ENCODE measurements at places on chromosomes 6 and 20. TPM values are rescaled to one million over a fixed set of nuclear protein-coding genes. Genes with fewer than 3 reads are reported as not detected.

Gene PSORS1C1
- total RNA-seq, result 0.38 TPM

Gene GCLC
- total RNA-seq, result 14.1 TPM

Gene DNAH8
- total RNA-seq, result not detected

Gene PACRG
- 1.7 TPM for total RNA-seq

Gene SLC32A1
- not detected for total RNA-seq

Gene ATP6V1G2
- 0.67 TPM for total RNA-seq

Gene ASIP
- total RNA-seq, result not detected

Gene PTCRA
- not detected for total RNA-seq

Gene BTNL2
- total RNA-seq, result not detected

Gene PLN
- total RNA-seq, result not detected

Gene RCAN2
- 6.2 TPM for total RNA-seq

Gene CFB
- total RNA-seq, result 1.9 TPM

Gene ZNF391
- total RNA-seq, result 4.4 TPM

Gene GSTA3
- total RNA-seq, result not detected

Gene MYH7B
- total RNA-seq, result 0.04 TPM

Gene GDAP1L1
- total RNA-seq, result not detected

Gene AIG1
- total RNA-seq, result 49.9 TPM

Gene CLPSL1
- not detected for total RNA-seq

Gene SAMD5
- 6.1 TPM for total RNA-seq

Gene RBM39
- 204 TPM for total RNA-seq

Gene HTR1E
- not detected for total RNA-seq

Gene SYCP2L
- total RNA-seq, result 0.71 TPM

Gene ID4
- 16.3 TPM for total RNA-seq

Gene DBNDD2
- 64.4 TPM for total RNA-seq

Gene TREM1
- 1.4 TPM for total RNA-seq

Gene FAM184A
- 4.0 TPM for total RNA-seq

Gene POPDC3
- 0.58 TPM for total RNA-seq

Gene DEFB123
- not detected for total RNA-seq

Gene OOEP
- 0.41 TPM for total RNA-seq

Gene TRIM10
- total RNA-seq, result not detected

Gene TSBP1
- total RNA-seq, result not detected

Measured in kidney epithelial cell (primary cell).